NCI-H226 (cell line): ENCODE measurements at places on chromosomes 5 and 9.

DNA sequence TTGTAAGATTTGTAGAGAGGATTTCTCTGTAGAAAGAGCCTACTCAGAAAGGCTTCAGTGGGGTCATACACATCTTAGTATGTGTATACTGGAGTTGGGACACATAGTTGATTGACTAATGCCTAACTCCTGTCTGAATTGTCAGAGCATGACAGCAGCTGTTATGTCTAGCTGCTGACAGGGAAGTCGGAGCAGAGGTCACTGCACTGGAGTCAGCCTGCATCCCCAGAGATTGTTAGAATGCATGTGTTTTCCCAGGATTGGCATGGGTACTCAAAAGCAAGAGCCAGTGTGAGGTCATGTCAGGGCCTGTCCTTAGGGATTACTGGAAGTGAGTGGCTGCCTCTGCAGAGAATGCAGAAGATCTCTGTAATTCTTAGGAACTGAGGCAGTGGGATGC, 82.7 kb downstream of the ITGA1 start:
- no peak for DNase-seq

DNA sequence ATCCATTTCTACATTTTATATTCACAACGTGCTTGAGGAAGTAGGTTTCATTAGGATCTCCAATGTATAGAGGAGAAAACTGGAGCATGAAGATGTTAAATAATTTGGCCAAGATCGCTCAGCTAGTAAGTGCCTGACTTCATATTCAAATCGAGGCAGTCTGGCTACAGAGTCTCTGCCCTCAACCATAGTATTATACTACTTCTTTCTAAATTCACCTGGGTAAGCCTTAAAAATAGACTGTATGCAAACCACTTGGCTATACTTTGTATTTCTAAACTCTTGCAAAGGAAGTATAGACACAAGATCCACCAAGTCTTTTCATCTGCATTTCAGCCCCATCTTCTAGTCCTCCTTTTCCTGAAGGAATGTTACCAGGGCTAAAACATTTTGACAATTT, 232.0 kb downstream of the PLK2 start:
- no peak for DNase-seq

GRCh38 chr5:66982470-66982869, 214.1 kb downstream of the CD180 start:
- no peak for DNase-seq

GRCh38 chr5:173734716-173735115, 118.3 kb upstream of the BOD1 start:
- DNase-seq: no peak

DNA sequence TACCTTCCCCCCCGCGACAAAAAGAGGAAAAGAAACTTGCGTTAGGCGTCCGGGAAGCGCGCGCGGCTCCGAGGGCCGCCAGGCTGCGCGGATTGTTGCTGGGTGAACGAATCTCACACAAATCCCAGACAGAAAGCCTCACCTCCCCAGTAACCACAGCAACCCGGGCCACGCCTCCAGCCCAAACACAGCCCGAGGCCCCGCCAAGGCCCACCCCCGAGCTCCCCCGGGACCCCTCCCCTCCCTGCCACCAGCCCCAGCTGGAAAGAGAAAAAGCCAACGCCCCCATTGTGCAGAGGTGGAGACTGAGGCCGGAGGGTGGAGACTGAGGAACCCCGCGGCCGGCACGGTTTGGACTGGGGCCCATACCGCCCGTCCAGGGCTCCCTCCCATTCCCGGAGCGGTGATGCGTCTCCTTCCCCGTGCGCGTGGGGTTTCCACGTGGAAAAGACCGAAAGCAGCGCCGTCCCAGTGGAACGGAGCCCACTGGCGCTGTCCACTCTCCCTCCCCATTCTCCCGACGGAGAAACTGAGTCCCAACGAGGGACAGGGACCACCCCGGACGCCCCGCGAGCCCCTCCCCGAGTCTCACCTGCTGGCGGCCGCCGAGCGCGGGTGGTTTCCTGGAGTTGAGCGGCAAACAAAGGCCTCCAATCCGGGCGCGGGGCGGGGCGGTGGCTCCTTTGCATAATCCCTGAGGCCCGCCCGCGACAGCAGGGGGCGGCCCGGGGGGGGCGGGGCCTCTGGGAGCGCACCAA, 10.2 kb upstream of the AKNA start:
- peak; percentile 83 for DNase-seq
